ENCODE measurements at places on chromosomes 2 and 18.

- H3K4me1 ChIP-seq = no peaks in the 10 kb centered on the region
- H3K27ac ChIP-seq = no peak overlapping the region
- no peaks in the 10 kb centered on the region for H3K27me3 ChIP-seq
- no peak overlapping the region for H3K4me3 ChIP-seq
These were observed 487.2 kb downstream of the DCDC2C start for GRCh38 chr2:4190548-4190947.

DNA sequence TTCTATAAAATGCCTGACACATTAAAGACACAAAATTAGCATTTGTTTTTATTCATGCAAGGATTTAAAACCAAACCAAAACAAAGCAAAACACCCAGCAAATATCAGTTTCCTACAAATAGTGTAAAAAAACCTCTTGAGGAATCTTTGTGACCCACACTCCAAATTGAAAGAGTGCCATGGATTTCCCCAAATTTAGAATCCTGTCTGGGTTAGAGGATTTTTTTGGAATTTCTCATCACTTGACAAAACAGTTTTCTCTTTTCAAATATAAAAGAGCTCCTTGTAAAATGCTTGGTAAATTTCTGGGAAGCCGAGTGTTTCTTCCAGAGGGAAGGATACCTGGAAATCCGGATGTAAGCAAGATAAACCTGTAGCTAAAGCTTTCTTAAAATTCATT lies 1.7 kb upstream of the FN1 start:
- no peaks in the 10 kb centered on the region for H3K36me3 ChIP-seq
- H3K27ac ChIP-seq = no peak overlapping the region
- H3K27me3 ChIP-seq = no peaks in the 10 kb centered on the region
- H3K4me3 ChIP-seq = no peak overlapping the region
- peaks cover 2% of the 10 kb centered on the region for H3K4me1 ChIP-seq

- no peak for DNase-seq
- no peaks in the 10 kb centered on the region for H3K4me1 ChIP-seq
- no peak overlapping the region for H3K4me3 ChIP-seq
- H3K27me3 ChIP-seq = no peaks in the 10 kb centered on the region
These were observed 321.6 kb upstream of the LYPD1 start for GRCh38 chr2:132991471-132992045.

GRCh38 chr18:79548077-79548450 lies 131.5 kb upstream of the CTDP1 start:
- no peaks in the 10 kb centered on the region for H3K36me3 ChIP-seq
- H3K27me3 ChIP-seq = no peaks in the 10 kb centered on the region
- H3K4me1 ChIP-seq = no peaks in the 10 kb centered on the region
- H3K4me3 ChIP-seq = no peak overlapping the region
- H3K27ac ChIP-seq = no peak overlapping the region

- peaks cover 3% of the 10 kb centered on the region for H3K4me1 ChIP-seq
- no peak overlapping the region for H3K4me3 ChIP-seq
- DNase-seq = no peak
- no peaks in the 10 kb centered on the region for H3K36me3 ChIP-seq
These were observed 22.6 kb downstream of the METTL8 start for GRCh38 chr2:171411214-171411613.

DNA sequence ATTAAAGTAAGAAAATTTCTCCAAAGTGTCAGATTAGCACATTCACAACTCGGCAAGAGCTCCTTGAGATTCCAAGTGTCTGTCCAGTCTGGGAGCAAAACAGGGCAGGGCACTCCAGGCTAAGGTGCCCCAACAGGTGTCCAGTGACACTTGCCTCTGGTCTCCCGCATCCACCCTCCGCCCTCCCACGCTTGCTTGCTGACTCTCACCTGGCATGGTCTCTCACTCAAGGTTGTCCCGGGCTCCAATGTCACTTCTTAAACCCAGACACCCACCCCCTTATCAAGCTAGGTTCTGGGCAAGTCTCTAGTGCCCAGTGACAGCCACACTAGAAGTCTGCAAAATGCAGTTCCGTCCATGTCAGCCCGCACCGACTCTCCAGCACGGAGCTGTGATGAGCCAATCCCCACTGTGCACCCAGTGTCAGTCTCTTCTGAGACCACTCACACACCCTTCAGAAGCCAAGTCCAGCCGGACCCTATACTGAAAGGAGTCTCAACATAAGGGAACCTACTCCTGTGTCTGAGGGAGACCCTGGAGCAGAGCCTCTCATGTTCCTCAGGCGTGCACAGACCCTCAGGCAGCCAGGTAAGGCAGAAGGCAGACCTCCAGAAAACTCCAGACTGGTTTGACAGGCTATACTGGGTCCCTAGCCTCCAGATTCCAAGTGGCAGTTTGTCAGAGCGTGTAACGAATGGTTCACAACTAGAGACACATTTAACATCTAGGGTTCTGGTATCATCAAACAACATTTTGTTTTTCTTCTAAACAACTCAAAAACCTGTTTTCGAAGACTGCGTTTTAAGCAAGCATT lies 45.6 kb downstream of the HDLBP start:
- H3K36me3 ChIP-seq = peaks cover 13% of the 10 kb centered on the region
- H3K4me1 ChIP-seq = peaks cover 5% of the 10 kb centered on the region
- H3K27ac ChIP-seq = no peak overlapping the region
- no peak for DNase-seq
- H3K4me3 ChIP-seq = no peak overlapping the region

DNA sequence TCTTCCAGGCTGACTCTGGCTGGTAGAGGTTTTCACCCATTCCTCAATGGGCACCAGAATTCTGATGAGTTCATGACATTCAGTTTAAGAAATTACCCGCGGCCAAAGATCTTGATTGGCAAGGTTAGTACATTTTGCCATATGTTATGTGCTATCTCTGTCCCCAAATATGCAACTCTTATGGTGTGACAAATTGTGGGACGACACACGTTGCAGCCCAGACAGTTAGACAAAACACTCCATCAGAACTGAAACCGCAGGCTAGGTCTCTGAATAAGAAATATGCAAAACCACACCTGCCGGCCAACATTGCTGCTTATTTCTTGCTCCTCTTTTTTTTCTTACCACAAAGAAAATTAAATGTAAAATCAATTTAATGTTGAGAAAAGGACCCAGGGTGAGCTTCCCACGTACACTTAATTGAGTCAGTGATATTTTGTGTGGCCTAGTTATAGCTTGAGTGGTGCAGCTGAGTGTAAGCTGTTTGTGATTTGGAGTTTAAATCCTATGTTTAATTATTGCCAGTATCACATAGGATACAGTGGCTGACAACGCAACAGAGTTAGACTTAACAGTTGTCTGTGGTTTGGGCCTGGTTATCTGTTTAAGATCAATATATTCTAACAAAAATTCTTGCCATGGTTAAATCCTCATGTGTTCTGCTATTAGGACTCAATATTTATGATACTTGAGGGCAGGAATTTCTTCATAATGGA lies 35.7 kb upstream of the LTBP1 start:
- H3K27me3 ChIP-seq = no peaks in the 10 kb centered on the region
- no peaks in the 10 kb centered on the region for H3K36me3 ChIP-seq
- no peak overlapping the region for H3K27ac ChIP-seq

DNA sequence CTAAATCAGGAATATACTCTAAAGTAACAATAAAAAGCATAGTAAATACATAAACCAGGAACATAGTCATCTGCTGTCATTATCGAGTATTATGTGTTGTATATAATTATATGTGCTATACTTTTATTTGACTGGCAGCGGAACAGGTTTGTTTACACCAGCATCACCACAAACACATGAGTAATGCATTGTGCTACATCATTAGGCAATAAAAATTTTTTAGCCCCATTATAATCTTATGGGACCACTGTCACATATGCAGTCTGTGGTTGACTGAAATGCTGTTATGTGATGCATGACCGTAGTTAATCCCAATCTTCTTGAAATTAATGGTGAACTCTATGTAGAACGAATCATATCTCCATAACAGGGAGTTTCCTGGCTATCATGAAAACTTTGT lies 136.7 kb upstream of the ZFP36L2 start:
- peaks cover 10% of the 10 kb centered on the region for H3K4me1 ChIP-seq
- no peak overlapping the region for H3K27ac ChIP-seq
- DNase-seq = no peak
- H3K27me3 ChIP-seq = no peaks in the 10 kb centered on the region
- H3K36me3 ChIP-seq = no peaks in the 10 kb centered on the region

GRCh38 chr18:56945171-56946083 lies 201.5 kb upstream of the BOD1L2 start:
- H3K27me3 ChIP-seq = no peaks in the 10 kb centered on the region
- DNase-seq = no peak
- no peaks in the 10 kb centered on the region for H3K4me1 ChIP-seq
- no peak overlapping the region for H3K4me3 ChIP-seq
- no peak overlapping the region for H3K27ac ChIP-seq

DNA sequence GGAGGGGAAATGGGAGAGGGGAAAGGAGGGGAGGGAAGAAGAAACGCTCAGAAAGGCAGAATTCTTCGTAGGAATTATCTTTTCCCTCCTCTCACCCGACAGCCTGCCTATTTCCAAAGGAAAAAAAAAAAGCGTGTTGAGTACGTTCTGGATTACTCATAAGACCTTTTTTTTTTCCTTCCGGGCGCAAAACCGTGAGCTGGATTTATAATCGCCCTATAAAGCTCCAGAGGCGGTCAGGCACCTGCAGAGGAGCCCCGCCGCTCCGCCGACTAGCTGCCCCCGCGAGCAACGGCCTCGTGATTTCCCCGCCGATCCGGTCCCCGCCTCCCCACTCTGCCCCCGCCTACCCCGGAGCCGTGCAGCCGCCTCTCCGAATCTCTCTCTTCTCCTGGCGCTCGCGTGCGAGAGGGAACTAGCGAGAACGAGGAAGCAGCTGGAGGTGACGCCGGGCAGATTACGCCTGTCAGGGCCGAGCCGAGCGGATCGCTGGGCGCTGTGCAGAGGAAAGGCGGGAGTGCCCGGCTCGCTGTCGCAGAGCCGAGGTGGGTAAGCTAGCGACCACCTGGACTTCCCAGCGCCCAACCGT lies at the start of gene GAD1:
Gene GAD1, plus strand, starts transcription at position 384 of the 589 bp plus-strand sequence. CDS start 1,705 bp downstream, outside the sequence.
- H3K36me3 ChIP-seq = no peaks in the 10 kb centered on the region
- H3K4me3 ChIP-seq = peak within 1 kb of the TSS; percentile 16
- H3K4me1 ChIP-seq = peaks cover 10% of the 10 kb centered on the region
- H3K27me3 ChIP-seq = no peaks in the 10 kb centered on the region
- DNase-seq = peak; percentile 70

DNA sequence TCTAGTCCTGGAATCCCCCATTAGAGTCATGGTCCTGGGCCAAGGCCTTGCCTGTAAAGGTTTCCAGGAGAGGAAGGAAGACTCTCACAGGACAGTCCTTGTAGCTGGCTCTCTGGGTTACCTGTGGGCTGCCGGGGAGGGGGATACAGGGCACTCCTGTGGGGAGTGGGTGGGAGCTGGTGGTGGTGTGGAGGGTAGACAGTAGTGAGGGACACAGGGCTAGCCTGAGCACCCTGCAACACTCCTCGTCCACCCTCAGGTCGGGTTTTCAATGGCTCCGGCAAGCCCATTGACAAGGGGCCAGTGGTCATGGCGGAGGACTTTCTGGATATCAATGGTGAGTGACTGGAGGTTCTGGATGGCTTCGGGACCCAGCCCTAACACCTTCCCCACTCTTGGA lies 19.7 kb upstream of the ANKRD53 start:
- no peak overlapping the region for H3K27ac ChIP-seq
- no peak overlapping the region for H3K4me3 ChIP-seq
- H3K4me1 ChIP-seq = no peaks in the 10 kb centered on the region
- no peaks in the 10 kb centered on the region for H3K36me3 ChIP-seq

- no peak for DNase-seq
- no peaks in the 10 kb centered on the region for H3K27me3 ChIP-seq
- H3K4me3 ChIP-seq = no peak overlapping the region
- no peak overlapping the region for H3K27ac ChIP-seq
- H3K4me1 ChIP-seq = no peaks in the 10 kb centered on the region
These were observed 81.1 kb upstream of the CD226 start for GRCh38 chr18:70028734-70029133.

- H3K27me3 ChIP-seq = no peaks in the 10 kb centered on the region
- no peak overlapping the region for H3K27ac ChIP-seq
- H3K4me1 ChIP-seq = no peaks in the 10 kb centered on the region
- H3K36me3 ChIP-seq = no peaks in the 10 kb centered on the region
These were observed 89.2 kb downstream of the SH3RF3 start for GRCh38 chr2:109218087-109218791.

DNA sequence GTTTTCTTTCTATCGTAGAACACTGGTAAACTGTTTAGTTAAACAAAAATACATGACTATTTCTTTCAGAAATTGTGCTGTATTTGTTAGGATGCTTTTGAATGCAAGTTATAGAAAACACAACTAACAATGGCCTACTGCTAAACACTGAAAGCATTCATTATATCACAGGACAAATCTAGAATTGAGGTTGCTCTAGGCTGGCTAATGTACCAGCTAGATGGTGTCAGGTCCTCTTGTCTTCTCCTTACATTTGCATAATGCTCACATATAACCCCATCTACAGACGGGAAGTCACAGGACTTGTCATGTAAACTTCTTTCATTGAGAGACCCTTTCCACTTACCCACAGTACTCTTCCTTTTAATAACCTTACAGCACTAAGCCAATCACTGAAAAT lies 586.8 kb downstream of the DSC3 start:
- no peaks in the 10 kb centered on the region for H3K36me3 ChIP-seq
- H3K27me3 ChIP-seq = no peaks in the 10 kb centered on the region
- no peak for DNase-seq
- H3K4me1 ChIP-seq = no peaks in the 10 kb centered on the region

DNA sequence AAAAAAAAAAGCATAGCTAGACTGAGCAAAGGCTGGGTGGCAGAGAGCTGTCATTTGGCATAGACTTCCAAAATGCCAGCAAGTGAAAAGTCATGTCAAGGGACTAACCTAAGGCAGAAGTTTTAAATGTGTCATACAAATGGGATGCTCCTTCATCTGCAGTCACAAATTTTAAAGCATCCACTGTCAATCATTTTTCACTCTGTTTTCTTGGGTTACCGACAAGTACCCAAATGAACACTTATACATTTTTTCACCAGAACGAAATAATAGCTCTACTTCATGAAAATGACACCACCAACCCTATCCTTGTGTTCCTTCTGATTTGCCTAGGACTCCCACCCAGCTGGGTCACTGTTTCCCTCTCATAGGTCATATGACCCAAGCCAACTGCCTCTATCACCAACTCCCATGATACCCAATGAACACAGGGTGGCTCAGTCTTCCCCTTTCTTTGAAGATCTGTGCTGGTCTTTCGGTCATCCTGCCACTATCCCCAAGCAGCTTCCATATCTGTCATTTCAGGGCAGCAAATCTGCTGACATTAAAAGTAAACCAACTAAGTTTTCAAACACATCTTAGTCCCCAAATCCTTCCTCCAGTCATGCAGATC lies 21.5 kb downstream of the KLF7 start:
- no peak for DNase-seq
- no peaks in the 10 kb centered on the region for H3K27me3 ChIP-seq
- H3K27ac ChIP-seq = peak overlapping the region; percentile 65
- H3K4me3 ChIP-seq = no peak overlapping the region

- no peaks in the 10 kb centered on the region for H3K4me1 ChIP-seq
- no peaks in the 10 kb centered on the region for H3K36me3 ChIP-seq
- no peaks in the 10 kb centered on the region for H3K27me3 ChIP-seq
- no peak within 1 kb of the TSS for H3K27ac ChIP-seq
These were observed at the start of gene KCNG3 for GRCh38 chr2:42493468-42494354. Gene KCNG3 (minus strand): TSS chr2:42493982. CDS start chr2:42493501, 481 bp downstream.

GRCh38 chr2:186911551-186912085 lies 62.6 kb upstream of the ZSWIM2 start:
- H3K27me3 ChIP-seq = no peaks in the 10 kb centered on the region
- no peaks in the 10 kb centered on the region for H3K36me3 ChIP-seq
- H3K4me1 ChIP-seq = no peaks in the 10 kb centered on the region

GRCh38 chr2:183951630-183952029 lies 646.7 kb upstream of the ZNF804A start:
- H3K4me1 ChIP-seq = no peaks in the 10 kb centered on the region
- H3K36me3 ChIP-seq = no peaks in the 10 kb centered on the region
- no peak overlapping the region for H3K27ac ChIP-seq
- H3K27me3 ChIP-seq = no peaks in the 10 kb centered on the region

Data from mesendoderm (in vitro differentiated cells).